Large intestine (tissue), 12 donors: ENCODE measurements at places on chromosomes 16 and 17. TPM values are rescaled to one million over a fixed set of nuclear protein-coding genes. Genes with fewer than 3 reads are reported as not detected.

Gene PLEKHH3
- polyA plus RNA-seq: 9.2 TPM

Gene HEXIM1
- 36.1 TPM for polyA plus RNA-seq

Gene KRT33B
- polyA plus RNA-seq: not detected

Gene SLC6A2
- 0.12 TPM for polyA plus RNA-seq

Gene DLX3
- 0.66 TPM for polyA plus RNA-seq

- DNase-seq: no peak
Measured at GRCh38 chr16:85474621-85475217, 138.4 kb upstream of the GSE1 start.

- DNase-seq: no peak
Measured at GRCh38 chr17:31015639-31016038, 44.8 kb downstream of the RNF135 start.

DNA sequence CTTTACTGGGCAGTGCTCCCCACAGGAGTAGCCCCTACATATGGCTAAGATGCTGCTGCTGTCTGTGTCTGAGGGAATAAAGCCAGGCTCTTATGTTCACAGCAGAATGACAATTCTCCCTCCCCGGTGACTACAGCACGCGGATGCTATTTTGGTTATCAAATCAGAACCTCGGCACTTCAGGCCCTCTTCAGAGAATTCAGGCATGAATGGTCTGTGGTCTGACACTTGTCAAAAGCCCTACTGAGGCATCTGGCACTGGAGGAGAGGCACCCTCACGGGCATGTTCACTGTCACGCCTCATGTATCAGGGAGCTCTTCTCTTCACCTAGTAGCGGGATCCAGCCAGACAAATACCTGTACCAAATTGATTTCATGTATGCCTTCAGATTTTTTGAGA, 30.4 kb downstream of the KIAA0513 start:
- DNase-seq: no peak
